ENCODE measurements at places on chromosomes 6 and 20.

DNA sequence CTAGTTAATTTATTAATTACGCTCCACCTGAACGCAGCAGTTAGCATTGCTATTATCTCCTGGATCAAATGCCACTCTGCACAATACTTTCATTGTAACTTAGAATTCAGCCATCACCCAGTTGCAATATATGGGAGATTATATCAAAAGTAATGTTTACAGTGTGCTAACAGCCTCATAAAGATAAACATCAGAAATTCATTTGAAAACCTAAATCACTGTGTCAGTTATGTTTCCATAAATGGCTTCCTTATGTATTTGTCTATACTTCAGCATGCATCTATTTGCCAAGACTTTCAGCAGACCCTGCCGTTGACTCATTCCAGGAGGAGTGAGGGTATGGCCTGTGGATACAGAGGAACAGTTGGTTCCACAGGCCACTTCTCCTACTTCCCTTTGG lies 300.1 kb downstream of the TFAP2B start:
- no peak for DNase-seq

- DNase-seq: no peak
These were observed 68.3 kb upstream of the ASF1A start for GRCh38 chr6:118825661-118826060.

DNA sequence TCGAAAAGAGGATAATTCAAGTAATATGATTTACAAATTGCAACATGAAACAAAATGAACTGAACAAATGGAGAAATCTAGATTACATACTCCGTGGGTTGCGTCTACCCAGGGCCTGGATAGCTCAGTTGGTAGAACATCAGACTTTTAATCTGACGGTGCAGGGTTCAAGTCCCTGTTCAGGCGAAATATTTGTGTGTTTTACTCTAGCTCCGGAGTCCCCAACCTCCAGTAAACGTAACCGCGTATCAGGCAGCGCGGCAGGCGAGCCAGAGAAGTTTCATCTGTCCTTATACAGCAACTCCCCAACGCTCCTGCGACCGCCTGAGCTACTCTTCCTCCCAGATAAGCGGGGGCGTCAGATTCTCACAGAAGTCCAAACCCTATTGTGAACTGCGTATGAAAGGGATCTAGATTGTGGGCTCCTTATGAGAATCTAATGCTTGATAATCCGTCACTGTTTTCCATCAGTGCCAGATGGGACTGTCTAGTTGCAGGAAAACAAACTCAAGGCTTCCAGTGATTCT lies 176.1 kb downstream of the TRIM27 start:
- no peak for DNase-seq

DNA sequence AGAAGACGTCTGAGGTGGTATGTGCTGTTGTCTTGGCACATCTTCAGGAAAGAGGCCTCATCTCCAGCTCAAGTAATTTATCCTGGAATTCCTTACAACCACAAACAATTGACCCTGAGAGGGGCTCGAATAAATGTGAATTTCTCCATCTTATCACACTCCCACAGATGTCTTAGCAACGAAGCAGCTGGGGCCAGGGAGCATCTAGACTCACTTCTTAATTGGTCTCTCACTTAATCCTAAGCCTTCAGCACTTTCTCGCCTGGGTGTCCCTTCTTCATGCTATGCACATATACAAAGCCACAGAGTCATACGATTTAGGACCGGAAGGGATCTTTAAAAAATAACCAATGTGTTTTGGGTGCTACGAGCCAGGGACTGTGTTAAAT lies 27.1 kb downstream of the PCK1 start:
- DNase-seq: no peak

GRCh38 chr6:38148606-38149005 lies 329.1 kb downstream of the ZFAND3 start:
- DNase-seq: no peak

- DNase-seq: no peak
These were observed 5.5 kb upstream of the ABCF1 start for GRCh38 chr6:30565772-30566171.

DNA sequence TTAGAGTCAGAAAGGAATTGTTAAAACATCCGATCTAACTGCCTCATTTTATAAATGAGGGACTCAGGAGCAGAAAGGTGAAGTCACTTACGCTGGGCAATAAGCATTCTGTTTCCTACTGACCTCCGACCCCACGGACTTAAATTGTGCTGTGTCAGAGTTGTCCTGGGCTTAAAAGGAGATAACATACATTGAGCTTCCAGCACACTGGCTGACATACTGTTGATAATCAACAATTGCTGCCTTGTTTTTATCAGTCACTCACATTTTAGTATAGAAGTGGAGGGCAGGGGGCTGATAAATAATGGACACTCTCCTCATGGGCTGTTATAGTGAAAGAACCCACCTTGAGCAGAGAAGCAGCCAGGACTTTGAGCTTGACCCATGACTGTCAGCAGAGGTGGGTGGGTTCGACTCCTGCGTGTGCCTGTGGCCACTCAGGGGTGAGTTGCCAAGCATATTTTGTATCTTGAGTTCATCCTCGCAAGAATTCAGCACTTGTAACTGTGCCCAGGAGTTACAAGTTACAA lies 166.5 kb upstream of the JARID2 start:
- DNase-seq: no peak

DNA sequence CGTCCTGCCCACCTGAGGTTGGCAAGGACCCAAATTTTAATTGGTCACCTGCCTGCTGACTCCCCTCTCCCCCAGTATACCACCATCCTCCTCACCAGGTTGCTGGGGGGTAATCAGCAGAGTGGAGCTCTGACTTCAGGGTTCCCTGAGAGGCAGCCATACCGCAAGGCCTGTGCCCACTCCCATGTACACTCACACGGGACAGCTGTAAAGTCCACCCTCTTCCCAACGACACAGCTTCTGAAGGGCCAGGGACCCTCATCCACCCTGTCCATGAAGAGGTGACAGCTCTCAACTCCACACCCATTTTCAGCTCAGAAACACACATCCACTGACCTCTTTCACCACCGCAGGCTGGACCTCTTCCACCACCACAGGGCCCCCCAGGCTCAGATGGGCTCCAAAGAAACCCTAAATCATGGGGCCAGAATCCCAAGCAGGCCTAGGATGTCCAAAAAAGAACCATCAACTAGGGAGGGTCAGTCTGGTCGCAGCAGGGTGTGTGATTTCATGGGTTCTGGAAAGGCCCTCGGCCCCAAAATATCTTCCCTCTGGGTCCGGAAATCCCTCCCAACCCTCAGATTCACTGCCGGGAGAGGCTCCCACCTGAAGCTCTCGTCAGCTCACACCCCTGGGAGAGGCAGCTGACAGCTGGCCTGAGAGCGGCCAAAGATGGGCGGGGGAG lies 30.0 kb downstream of the TFEB start:
- no peak for DNase-seq

DNA sequence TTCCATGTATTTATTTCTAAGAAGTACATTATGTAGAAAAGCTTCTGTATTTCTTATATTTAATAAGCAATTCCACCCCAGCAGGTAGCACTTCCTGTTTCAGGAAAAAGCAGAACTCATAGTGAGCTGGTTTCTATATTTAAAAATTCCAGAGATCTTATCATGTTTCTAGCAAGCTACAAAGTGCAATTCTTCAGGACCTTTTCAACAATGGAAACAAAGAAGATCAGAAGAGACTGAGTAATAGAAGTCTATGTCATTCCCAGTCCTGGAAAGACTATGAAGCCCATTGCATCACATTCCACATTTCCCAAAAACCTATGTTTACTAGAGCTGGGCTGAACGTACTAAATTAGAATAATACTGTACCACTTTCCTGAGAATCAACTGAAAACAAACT lies 302.6 kb upstream of the NRSN1 start:
- no peak for DNase-seq

DNA sequence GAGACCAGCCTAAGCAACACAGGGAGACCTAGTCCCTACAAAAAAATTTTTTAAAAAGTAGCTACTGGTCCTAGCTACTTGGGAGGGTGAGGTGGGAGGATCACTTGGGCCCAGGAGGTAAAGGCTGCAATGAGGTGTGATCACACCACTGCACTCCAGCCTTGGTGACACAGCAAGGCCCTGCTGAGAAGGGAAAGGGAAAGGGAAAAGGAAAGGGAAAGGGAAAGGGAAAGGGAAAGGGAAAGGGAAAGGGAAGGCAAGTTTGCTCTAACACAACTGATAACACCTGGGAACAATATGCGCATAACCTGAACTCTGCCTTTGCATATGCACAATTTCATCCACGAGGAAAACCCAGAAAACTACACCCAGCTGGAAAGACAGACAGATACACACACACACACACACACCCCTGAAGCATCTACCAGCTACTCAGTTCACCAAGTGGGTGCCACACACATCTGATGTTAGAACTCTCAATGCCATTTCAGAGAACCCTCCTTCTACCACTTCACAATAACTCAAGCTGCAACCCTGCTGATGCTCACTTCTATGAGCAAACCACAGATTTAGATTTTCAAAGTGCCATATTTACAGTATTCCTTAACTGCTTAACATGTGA lies 19.1 kb downstream of the B4GALT5 start:
- no peak for DNase-seq

- DNase-seq: no peak
These were observed 60.5 kb upstream of the GMDS start for GRCh38 chr6:2305951-2306350.

Measured in left ventricle myocardium superior (tissue), 1 donor.